Effector CD8-positive, alpha-beta T cell (primary cell): ENCODE measurements at places on chromosomes 13 and 19.

DNA sequence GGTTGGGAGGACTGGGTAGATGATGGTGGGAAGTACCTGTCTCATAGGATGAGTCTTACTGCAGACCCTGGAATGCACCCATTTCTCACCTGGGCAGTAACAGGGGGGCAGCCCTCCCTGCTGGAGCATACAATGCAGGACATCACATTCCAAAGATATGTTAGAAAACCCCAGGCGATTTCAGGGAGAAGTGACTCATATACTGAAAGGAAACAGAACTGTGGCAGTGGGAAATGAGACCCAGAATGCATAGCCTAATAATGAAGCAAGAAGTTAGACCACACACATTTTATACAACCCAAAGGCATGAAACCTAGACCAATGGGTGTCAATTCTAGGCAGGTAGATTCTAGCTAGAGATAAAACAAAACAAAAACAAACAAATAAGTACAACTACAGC is 402.7 kb downstream of the IRS2 start:
- no peak for DNase-seq

- DNase-seq: no peak
These were observed 485.5 kb downstream of the DIAPH3 start for GRCh38 chr13:59677966-59678814.

DNA sequence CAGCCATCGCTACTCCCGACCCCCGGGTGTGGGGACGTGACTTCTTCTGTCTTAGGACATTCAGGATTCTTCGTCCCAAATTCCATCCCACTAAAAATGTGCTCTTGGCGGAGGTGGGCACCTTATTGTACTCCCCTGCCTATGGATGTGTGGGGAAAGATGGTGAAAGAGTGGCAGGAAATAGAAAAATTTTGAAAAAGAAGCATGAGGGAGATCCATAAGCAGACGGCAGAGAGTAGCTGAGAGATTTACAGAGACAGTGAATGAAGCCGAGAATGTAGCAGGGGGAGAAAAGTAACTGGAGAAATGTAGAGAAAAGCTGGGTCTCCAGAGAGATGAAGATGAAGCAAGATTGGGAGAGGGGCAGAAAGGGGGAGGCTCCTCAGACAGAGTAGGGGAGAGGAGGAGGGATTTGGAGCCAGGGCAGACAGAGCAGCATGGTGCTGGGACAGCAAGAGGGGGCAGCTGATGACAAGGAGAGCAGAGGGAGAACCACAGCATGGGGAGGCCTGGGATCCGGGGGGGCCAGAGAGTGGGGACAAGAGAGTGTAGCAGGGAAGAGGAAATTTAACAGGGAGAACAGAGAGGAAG is 843 bp downstream of the ZNF610 start:
- no peak for DNase-seq

DNA sequence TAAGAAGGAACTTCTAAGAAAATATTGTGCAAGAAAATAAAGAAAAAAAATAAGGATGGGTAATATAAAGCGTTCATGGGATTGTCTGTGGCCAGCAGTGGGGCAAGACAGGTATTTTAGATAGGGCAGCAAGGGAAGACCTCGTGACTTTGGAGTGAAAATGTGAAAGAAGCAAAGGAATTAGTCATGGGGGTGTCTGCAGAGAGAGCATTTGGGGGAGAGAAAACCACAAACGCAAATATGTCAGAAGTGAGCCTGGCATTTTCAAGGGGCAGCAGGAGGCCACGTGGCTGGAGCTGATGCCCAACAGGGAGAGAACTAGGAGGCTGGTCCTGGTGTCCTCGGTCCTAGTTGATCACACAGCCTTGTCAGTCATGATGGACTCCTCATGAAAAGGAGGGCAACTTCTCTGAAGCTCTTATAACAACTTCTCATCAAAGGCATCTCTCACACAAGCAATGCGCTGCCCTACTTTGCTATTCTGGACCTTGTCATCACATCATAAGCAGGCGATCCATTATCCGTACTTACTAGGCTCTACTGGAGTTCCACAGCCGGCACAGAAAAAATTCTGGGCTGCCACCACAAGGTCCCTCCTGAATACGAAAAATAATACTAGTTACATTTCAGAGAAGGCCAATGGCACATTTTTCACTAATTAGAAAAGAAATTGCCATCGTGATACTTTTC is 31.0 kb downstream of the RUBCNL start:
- no peak for DNase-seq

DNA sequence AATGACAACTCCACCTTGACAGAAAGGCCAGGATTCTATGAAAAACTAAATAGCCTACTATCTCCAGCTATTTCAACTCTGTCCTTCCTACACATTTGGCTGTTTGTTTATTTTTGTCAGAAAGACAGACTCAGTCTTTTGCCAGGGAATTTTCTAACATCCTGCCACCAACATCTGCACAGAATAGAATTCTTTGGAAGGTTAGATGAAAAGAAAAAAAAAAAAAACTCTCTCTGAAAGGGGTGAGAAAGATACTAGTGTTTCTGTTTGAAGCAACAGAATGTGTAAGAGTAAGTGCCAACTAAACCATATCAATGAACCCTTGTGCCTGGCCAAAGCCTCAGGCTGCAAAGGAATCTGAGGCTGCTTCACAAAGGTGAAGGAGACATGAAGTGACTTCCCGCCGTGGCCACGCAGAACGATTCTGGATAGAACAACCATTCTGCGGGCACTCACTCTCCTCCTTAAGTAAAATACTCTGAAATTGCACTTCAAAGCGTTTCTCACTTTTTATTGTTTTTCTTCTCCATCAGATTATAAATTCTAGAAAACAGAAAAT is 498.2 kb downstream of the IRS2 start:
- no peak for DNase-seq

DNA sequence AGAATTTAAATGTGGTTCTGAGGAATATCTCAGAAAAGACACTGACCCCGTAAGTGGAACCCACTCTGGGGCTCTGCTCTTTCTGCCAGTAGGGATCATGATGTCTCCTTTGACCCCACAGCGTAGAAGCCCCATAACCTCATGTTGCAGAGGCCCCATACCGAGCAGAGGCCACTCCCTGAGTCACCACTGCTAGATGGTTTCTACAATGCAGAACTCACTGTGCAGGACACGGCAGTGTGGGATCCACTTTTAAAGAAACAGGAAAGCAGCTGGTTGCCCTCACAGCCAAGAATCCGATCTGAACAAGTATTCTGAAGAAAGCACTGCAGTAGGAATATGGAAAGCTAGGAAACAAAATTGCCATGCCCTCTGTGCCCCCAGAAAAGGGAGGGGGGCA is 4.2 kb downstream of the SLC7A1 start:
- no peak for DNase-seq

DNA sequence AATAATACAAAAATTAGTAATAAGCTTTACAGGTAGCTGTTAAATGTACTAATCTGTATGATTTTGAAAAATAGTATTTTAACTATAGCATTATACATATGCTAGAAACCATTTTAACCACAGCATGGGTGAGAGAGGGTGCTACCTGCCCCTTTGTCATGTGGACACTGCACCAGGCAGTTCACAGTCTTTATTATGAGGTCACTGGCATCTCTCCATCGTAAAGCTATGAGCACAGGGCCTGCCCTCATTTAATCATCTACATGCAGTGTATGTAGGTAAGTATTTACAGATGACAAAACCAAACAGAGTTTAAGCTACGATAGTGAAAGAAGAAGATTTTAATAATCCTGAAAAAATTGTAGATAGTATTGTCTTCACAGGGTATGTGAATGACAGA is 21.7 kb downstream of the EDNRB start:
- DNase-seq: no peak

GRCh38 chr19:49363268-49364082 is at the start of gene DKKL1:
Gene DKKL1, plus strand, starts transcription at chr19:49363877. Its CDS starts 122 bp downstream, at chr19:49363999.
- DNase-seq: peak; percentile 51

- no peak for DNase-seq
These were observed 24.9 kb downstream of the MED26 start for GRCh38 chr19:16603090-16603489.

DNA sequence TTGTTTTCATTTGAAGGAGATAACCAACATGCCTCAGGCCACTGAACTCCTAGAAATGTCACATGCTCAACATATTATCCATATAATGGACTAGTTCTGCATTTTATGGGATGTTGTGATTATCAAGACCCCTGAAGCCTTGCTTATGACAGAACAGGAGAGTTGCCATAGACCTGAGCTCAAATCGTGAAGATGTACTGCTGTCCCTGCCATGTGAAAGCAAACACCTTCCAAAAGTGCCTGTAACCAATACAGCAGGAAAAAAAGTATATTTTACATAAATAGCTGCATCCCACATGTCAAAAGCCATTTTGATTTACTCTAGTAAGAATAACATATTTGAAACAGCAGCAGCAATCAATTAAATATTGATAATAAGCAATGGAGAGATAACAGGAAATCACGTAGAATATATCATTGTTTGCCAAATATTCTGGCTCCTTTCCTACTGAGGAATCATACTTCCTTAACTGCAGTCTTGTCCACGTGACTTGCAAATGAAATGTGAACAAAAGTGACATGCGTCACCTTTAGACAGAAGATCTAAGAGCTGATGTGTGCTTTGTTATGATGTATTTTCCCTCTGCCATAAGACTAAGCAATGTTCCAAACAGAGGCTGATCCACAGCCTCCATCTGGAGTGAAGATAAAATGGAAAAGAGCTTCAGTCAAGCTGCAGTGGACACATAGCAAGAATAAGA is 33.5 kb downstream of the SLC25A30 start:
- no peak for DNase-seq

GRCh38 chr13:109428146-109428545 is 358.2 kb downstream of the IRS2 start:
- no peak for DNase-seq

DNA sequence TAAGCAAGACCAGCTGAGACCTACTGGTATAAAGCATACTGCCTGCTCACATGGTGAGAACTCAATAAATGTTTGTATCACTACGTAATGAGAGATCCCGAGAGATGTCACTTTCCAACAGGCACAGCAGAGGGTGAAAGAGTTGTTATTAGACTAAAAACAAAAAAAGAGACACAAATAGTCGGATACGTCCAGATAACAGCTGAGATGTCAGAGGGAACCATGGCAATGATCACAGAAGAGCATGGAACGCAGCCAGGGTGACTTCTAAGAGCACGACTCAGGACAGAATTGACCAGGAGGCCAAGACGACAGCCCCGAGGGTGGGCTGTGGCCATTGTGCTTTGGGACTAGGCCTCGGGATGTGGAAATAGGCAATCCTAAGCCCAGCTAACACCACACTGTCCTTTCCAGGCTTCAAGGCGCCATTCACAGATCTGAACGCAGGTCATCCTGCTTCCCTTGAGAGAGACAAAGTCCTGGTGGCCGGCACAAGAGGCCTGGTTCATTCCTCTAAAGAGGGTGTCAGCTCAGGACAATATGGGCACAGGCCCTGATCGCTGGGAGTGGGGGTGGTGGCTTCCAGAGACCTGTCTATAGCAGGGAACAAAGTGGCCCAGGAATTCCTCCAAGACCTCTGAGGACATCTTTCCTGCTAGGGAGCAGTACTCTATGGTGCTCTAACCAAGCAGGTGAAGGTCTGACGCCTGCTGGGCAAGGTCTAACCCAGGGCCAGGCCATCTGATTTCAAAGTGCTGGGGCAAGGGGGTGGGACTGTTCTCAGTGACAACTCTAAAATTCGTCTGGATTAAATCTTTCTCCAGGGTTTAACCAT is 3.2 kb downstream of the SH3GL1 start:
- DNase-seq: no peak

DNA sequence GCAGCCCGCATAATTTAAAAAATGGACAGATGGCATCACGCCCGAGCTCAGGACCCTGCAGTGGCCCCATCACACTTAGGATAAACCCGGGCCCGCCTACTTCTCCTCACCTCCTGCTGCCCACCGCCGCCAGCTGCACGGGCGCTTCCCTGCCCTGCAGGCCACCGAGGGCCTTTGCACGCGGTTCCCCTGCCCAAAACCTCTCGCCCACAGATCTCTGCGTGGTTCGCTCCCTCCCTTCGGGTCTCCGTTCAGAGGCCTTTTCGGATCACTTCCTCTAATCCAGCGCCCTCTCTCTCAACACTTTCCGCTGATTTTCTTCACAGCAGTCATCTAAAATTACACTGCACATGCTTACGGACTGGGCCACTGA is 1.8 kb downstream of the SHISA7 start:
- DNase-seq: no peak

DNA sequence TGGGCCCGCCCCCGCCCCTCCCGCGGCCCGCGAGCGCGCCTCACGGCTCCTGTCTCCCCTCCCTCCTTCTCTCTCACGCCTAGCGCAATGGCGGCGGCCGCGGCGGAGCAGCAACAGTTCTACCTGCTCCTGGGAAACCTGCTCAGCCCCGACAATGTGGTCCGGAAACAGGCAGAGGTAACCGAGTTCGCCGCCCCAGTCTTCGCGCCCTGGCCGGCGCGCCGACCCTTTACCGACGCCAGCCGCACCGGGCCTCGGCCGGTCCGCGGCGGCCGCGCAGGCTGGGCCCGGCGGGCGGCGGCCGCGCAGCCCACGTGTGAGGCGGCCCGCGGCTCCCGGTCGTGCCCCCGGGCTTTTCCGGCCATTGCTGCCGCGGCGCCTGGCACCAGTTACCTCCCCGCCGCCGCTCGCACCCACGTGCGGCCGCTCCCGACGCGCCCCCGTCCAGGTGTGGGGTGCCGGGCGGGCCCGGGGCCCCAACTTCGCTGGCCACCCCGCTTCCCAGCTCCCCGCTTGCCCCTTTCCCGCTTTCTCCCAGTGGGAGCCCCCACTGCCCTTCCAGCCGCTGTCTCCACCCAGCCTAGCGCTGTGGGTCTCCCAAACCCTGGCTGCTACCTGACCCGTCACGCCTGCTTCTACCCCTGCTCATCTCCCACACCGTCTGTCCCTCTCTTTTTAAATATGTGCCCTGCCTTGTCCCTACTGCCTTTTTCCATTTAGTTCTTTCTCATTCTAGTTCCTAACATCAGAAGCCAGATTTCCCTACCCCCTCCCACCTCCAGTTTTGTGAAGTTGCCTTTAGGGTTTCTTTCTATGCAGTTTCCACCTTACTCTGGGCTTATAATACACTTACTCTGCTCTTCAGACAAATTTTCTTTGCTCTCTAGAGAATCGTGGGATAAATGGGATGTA is 23.4 kb downstream of the IPO5 start:
- no peak for DNase-seq

- no peak for DNase-seq
These were observed 173.8 kb downstream of the KATNAL1 start for GRCh38 chr13:30133554-30133912.

GRCh38 chr13:37686501-37686900 is 87.9 kb upstream of the POSTN start:
- DNase-seq: no peak

- DNase-seq: no peak
These were observed 20.4 kb downstream of the AMER2 start for GRCh38 chr13:25151626-25152195.

GRCh38 chr13:109608503-109608902 is 177.9 kb downstream of the IRS2 start:
- DNase-seq: no peak

DNA sequence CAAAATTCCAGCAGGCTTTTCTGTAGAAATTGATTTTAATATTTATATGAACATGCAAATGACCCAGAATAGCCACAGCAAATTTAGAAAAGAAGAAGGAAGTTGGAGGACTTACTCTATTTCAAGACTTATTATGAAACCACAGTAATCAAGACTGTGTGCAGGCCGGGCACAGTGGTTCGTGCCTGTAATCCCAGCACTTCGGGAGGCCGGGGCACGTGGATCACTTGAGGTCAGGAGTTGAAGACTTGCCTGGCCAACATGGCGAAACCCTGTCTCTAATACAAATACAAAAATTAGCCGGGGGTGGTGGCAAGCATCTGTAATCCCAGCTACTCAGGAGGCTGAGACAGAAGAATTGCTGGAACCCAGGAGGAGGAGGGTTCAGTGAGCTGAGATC is 6.0 kb upstream of the FFAR2 start:
- no peak for DNase-seq

- no peak for DNase-seq
These were observed 94.3 kb upstream of the NBEA start for GRCh38 chr13:34847766-34848165.
